ENCODE measurements at places on chromosomes 11 and 22.
A peak's percentile ranks its signal among the peaks of the same experiment; 100 is the strongest.

- DNase-seq = no peak
- H3K4me1 ChIP-seq = no peaks in the 10 kb centered on the region
- no peaks in the 10 kb centered on the region for H3K36me3 ChIP-seq
- no peak overlapping the region for H3K4me3 ChIP-seq
- no peak overlapping the region for H3K27ac ChIP-seq
- no peaks in the 10 kb centered on the region for H3K27me3 ChIP-seq
Observed at GRCh38 chr11:113267493-113267892, 46.9 kb upstream of the TTC12 start.

DNA sequence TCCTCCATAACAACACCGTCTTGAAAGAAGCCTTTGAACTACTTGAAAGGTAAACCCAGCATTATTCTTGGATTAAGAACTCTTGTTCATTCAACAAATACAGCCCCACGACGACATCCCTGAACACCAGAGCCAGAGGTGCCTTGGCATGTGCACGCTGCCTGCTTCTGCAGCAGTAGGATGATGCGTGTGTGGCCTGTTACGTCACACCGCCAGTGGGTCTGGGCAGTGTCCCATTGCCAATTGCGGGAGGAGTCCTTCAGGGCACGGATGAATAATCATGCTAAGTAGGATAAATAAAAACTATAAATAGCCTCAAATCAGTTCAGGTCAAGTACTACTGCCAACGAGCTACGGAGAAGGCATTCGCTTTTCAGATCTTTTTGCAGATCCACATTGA is 380.5 kb downstream of the SHANK2 start:
- H3K4me3 ChIP-seq = no peak overlapping the region
- no peaks in the 10 kb centered on the region for H3K4me1 ChIP-seq
- no peak overlapping the region for H3K27ac ChIP-seq
- H3K27me3 ChIP-seq = no peaks in the 10 kb centered on the region

- H3K27ac ChIP-seq = peak overlapping the region; percentile 74
- no peaks in the 10 kb centered on the region for H3K27me3 ChIP-seq
- no peak for DNase-seq
- peaks cover 23% of the 10 kb centered on the region for H3K4me1 ChIP-seq
Observed at GRCh38 chr22:20080776-20081654, 974 bp downstream of the DGCR8 start.

- no peaks in the 10 kb centered on the region for H3K27me3 ChIP-seq
- H3K4me1 ChIP-seq = no peaks in the 10 kb centered on the region
- H3K4me3 ChIP-seq = no peak overlapping the region
- no peak for DNase-seq
- no peaks in the 10 kb centered on the region for H3K36me3 ChIP-seq
Observed at GRCh38 chr11:57203359-57203758, 21.6 kb downstream of the LRRC55 start.

DNA sequence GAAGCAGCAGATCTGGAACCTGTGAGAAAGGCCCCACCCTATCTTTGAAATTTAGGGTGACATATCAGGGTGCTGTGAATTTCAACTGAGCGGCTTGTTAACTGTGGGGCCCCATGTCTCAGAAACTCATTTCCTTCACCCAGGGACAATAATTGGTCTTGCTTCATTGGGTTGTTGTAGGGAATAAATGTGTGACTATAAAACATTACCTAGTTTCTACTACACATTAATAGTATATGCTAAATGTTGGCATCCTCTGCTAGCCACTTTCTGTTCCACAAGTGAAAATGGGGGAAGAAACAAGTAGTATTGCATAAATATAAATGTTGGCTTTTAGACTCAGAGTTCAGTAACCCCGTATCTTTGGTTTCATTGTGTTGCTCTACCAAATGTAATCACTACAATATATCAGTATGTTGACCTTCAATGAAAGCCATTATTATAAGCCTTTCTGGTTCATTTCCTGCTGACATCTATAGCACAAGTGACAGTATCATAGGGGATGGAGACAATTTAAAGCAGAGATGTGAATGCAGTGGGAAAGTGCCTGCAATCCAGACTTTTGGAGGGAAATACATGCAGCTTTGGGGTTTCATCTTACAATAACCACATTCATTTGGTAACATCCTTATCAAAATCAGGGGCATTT is 905.5 kb upstream of the RAG2 start:
- H3K27ac ChIP-seq = no peak overlapping the region
- no peak for DNase-seq
- no peaks in the 10 kb centered on the region for H3K36me3 ChIP-seq
- no peaks in the 10 kb centered on the region for H3K4me1 ChIP-seq
- no peaks in the 10 kb centered on the region for H3K27me3 ChIP-seq
- no peak overlapping the region for H3K4me3 ChIP-seq

GRCh38 chr11:57303990-57304579 is 20.7 kb downstream of the TNKS1BP1 start:
- H3K27me3 ChIP-seq = no peaks in the 10 kb centered on the region
- H3K4me3 ChIP-seq = no peak overlapping the region
- H3K36me3 ChIP-seq = peaks cover 37% of the 10 kb centered on the region

DNA sequence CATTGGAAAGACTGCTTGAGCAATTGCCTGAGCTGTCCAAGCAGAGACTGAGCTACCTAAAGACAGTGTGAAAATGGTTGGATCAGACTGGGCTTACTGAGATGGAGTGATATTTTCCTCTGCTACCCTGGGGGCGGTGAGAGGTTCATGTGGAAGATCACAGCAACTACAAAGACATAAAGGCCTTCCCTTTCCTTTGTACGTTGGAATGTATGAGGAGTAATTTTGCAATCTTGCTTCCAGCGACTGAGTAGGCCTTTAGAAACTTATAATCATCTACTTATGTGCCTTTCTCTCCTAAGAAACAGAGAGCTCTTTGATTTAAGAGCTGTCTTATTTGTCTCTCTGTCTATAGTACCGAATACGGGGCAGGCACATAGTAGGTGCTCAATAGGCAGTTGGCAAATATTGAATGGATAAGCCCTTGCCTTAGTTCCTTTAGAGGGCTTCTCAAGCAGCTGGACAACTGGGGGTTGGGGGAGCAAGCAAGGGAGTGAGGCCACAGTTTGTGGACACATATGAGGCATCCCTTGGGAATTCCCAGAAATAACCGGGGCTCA is 2.4 kb upstream of the HEPACAM start:
- no peaks in the 10 kb centered on the region for H3K36me3 ChIP-seq
- H3K4me1 ChIP-seq = peaks cover 2% of the 10 kb centered on the region
- no peak for DNase-seq
- H3K27me3 ChIP-seq = no peaks in the 10 kb centered on the region

GRCh38 chr11:61917334-61918109 is at the start of gene RAB3IL1:
Gene RAB3IL1, minus strand, starts transcription at chr11:61917566. Its CDS starts 199 bp downstream, at chr11:61917367.
- no peaks in the 10 kb centered on the region for H3K27me3 ChIP-seq
- DNase-seq = no peak
- H3K27ac ChIP-seq = no peak within 1 kb of the TSS

GRCh38 chr11:50394017-50394416 is 361.3 kb downstream of the OR4C45 start:
- no peaks in the 10 kb centered on the region for H3K4me1 ChIP-seq
- no peak overlapping the region for H3K27ac ChIP-seq
- H3K4me3 ChIP-seq = no peak overlapping the region
- DNase-seq = no peak
- no peaks in the 10 kb centered on the region for H3K27me3 ChIP-seq
- no peaks in the 10 kb centered on the region for H3K36me3 ChIP-seq

DNA sequence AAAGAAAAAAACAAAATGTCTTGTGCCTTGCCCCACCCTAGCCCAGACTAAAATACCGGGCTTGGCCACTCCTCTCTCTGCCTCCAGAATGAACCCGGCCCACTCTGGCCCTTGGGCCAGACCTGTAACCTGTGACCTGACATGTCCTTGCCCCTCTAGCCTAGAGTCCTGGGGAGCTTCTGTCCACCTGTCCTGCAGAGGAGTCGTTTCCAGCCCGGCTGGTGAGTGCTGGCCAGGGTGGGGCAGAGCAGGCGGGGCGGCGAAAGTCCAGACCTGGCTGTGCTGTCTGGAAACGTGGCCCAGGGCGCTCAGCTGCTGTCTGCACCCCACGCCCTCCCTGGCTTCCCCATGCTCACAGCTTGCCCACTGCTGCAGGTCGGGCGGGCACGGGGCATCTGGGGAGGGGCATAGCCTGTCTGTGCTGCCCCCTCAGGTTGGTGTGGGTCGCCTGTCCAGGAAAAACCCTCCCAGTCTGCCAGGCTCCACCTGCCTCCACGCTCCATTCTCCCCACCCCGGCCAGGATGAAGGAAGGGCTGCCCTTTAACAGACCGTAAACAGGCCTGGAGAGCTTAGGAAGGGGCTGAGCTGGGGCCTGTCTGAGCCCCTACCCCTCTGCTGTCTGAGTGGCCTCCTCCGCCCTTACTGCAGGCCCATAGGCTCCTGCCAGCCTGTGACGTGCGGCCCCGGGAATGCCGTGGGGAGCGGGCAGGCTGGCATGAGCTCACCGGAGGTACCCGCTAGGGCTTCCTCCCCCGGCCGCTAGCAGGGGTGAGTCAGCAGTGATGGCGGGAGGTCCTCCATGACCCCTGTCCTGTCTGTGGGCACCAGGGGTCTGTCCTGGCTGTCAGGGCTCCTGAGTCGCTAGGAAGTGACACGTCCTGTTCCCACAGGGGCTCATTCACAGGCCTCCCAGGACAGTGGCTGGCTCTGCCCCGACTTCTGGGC is 1.9 kb downstream of the CD151 start:
- no peaks in the 10 kb centered on the region for H3K36me3 ChIP-seq
- peaks cover 4% of the 10 kb centered on the region for H3K27me3 ChIP-seq
- H3K27ac ChIP-seq = no peak overlapping the region
- peaks cover 25% of the 10 kb centered on the region for H3K4me1 ChIP-seq
- no peak overlapping the region for H3K4me3 ChIP-seq
- no peak for DNase-seq

DNA sequence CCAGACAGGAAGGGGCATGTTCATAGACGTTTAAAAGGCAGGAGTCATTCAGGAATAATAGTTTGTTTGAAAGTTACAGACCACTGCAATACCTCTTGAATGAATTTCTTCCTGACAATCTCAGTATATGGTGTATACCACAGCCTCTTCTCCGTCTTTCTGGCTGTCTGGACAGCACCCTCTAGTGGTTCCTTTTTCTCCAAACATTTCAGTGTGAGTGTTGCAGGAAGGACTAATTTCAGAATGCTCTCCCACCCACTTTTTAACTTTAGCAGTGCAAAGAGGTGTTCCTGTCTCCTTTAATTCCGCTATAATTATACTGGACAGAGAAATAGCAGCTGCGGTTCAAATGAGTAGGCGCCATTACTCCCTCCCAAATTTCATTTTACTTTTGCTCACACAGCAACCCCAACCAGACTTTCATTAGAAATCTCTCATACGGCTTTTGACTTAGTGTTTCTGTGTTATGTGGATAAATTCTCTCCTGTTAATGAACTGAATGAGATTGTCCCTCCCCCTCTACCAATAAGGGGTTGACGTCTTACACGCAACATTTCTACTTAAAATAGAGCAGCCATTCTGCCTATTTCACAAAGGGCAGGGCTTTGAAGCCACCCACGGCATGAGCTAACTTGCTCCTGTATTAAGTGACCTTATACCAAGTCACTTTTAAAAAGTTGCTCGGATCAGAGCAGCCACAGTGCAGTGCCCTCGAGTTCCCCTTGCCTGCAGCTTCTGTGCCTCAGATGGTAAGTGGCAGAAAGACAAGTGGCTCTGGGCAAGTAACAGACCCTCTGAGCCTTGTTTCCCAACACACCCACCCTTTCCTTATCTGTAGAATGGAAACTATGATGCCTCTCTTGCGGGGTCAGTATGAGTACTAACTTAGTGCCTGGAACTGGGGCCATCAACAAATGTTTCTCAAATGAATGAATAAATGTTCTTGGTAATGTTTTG is 368.6 kb downstream of the OPCML start:
- H3K4me1 ChIP-seq = no peaks in the 10 kb centered on the region
- H3K27ac ChIP-seq = no peak overlapping the region
- no peaks in the 10 kb centered on the region for H3K27me3 ChIP-seq
- no peak overlapping the region for H3K4me3 ChIP-seq

- no peak overlapping the region for H3K27ac ChIP-seq
- DNase-seq = no peak
- no peak overlapping the region for H3K4me3 ChIP-seq
Observed at GRCh38 chr22:27137871-27138337, 480.5 kb downstream of the MIAT start.

DNA sequence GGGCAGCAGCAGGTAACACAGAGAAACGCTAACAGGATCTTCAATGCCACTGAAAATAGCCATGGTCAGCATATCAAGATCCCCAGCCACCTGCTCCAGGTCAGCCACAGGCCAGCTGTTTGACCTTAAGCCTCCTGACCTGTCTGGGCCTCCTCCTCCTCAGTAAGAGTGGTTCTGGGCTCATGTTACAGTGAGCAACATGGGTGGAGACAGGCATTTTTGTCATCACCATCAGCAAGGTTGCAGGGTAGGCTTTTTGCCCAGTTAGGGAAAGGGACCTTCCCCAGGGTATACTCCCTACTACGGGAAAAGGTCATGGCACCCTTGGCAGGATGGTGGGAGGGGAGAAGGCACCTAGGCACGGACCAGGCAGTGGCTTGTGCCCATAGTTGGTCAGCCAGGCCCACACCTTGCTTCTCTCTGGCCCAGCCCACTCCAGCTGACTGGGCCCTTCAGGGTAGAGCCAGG is 131.8 kb upstream of the PARVA start:
- no peaks in the 10 kb centered on the region for H3K36me3 ChIP-seq
- no peaks in the 10 kb centered on the region for H3K4me1 ChIP-seq
- H3K4me3 ChIP-seq = no peak overlapping the region
- no peaks in the 10 kb centered on the region for H3K27me3 ChIP-seq

DNA sequence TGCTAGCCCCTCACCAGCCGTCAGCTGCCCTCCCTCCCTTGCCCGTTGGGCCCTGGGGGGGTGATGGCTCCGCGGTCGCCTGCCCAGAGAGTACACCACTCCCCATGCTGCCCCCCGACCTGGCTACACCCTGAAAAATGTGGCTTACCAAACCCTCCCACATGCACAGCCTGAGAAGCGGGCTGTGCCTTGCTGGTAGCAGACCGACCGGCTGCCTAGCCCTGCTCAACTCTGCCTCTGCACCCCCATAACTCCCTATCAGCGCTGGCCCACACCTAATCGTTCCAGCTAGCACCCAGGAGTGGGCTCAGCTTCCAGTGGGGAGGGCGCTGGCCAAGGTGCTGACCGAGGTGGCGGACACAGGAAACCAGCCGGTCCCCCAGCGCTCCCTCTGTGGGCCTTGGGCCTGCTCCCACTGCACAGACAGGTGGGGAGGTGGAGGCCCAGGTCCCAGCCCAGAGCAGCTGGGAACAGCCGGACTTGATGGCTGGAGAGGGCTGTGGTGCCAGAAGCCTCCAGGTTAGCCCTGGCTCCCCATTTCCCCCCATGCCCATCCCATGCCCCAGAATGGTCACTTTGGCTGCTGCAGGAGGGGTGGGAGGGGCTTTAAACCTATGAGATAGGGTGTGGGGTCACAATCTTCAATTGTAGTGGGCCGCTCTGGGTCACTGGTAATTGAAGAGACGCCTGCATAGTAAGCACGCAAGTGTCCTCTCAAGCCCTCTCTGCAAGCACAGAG is 32.1 kb upstream of the PRODH start:
- H3K4me3 ChIP-seq = no peak overlapping the region
- DNase-seq = no peak
- H3K27me3 ChIP-seq = peaks cover 4% of the 10 kb centered on the region
- no peaks in the 10 kb centered on the region for H3K36me3 ChIP-seq
- no peak overlapping the region for H3K27ac ChIP-seq
- no peaks in the 10 kb centered on the region for H3K4me1 ChIP-seq

- no peaks in the 10 kb centered on the region for H3K4me1 ChIP-seq
- no peak for DNase-seq
- H3K27me3 ChIP-seq = no peaks in the 10 kb centered on the region
- no peak overlapping the region for H3K27ac ChIP-seq
- no peak overlapping the region for H3K4me3 ChIP-seq
Observed at GRCh38 chr11:100966366-100966765, 163.2 kb downstream of the PGR start.

- H3K4me1 ChIP-seq = no peaks in the 10 kb centered on the region
- no peak overlapping the region for H3K27ac ChIP-seq
- no peak overlapping the region for H3K4me3 ChIP-seq
- no peak for DNase-seq
Observed at GRCh38 chr11:82939456-82939855, 37.9 kb downstream of the DDIAS start.
